ENCODE measurements at places on chromosomes 2 and 18. TPM values are rescaled to one million over a fixed set of nuclear protein-coding genes. Genes with fewer than 3 reads are reported as not detected.

DNA sequence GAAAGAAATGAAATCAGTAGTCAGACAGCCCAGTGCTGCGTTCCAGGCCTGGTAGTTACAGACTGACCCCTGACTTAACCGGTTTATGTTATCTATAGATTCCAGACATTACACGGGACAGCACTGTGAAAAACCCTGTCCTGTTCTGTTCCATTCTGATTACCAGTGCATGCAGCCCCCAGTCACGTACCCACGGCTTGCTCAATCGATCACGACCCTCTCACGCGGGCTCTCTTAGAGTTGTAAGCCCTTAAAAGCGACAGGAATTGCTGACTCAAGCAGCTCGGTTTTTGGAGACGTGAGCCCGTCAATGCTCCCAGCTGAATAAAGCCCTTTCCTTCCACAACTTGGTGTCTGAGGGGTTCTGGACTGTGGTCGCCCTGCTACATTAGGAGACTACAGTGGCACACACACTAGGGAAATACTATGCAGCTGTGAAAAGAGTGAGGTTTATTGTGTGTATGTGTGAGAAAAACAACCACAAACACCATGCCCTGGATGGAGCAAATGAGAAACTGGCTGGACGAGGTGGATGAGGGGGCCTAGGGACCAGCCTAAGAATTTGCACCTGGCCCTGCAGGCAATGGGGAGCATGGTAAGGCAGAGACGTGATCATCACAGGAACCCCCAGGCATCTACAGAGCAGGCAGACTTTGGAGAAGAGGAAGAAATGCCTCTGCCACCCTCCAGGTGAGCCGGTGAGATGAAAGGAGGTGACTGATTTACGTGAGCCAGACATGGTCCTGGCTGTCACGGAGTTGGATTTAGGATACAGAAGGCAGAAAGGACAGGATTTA lies 49.1 kb upstream of the SEMA4C start:
- H3K36me3 ChIP-seq = peaks cover 13% of the 10 kb centered on the region
- H3K4me3 ChIP-seq = no peak overlapping the region
- no peak overlapping the region for H3K27ac ChIP-seq
- DNase-seq = no peak
- H3K4me1 ChIP-seq = peaks cover 30% of the 10 kb centered on the region

- H3K4me3 ChIP-seq = no peak overlapping the region
- H3K27me3 ChIP-seq = peaks cover 7% of the 10 kb centered on the region
- no peak for DNase-seq
- peaks cover 9% of the 10 kb centered on the region for H3K4me1 ChIP-seq
- no peaks in the 10 kb centered on the region for H3K36me3 ChIP-seq
- H3K27ac ChIP-seq = no peak overlapping the region
These were observed 1.4 kb upstream of the MARCO start for GRCh38 chr2:118940486-118941120.

- H3K4me1 ChIP-seq = no peaks in the 10 kb centered on the region
- no peak overlapping the region for H3K4me3 ChIP-seq
- H3K27me3 ChIP-seq = peaks cover 12% of the 10 kb centered on the region
- no peak for DNase-seq
These were observed 38.2 kb upstream of the EPHA4 start for GRCh38 chr2:221610255-221610654.

- H3K36me3 ChIP-seq = no peaks in the 10 kb centered on the region
- H3K4me1 ChIP-seq = peaks cover 10% of the 10 kb centered on the region
- no peak for DNase-seq
These were observed 41.0 kb upstream of the ACSL3 start for GRCh38 chr2:222819722-222820333.

DNA sequence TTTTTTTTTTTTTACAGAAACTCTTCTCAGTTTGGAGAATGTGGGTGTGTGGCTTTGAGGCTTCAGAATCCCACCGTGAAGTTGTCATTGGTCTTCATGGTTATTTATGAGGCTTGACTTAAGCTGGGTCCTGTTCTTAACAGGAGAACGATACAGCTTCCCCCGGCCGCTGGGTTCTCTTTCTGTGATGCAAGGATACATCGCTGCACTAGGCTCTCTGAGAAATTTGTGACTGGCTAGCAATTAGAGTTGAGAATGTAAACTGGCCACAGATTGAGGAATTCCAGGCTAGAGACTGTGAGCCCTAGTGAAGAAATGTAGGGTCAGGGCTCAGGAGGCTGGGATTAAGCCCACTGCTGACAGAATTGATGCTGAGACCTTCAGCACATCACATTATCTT lies 29.8 kb downstream of the MGAT5 start:
- no peak for DNase-seq
- H3K36me3 ChIP-seq = peaks cover 6% of the 10 kb centered on the region
- H3K4me1 ChIP-seq = peaks cover 48% of the 10 kb centered on the region
- H3K4me3 ChIP-seq = no peak overlapping the region

GRCh38 chr2:217593732-217594131 lies 409.1 kb downstream of the TNS1 start:
- H3K27ac ChIP-seq = no peak overlapping the region
- H3K27me3 ChIP-seq = peaks cover 5% of the 10 kb centered on the region
- H3K4me3 ChIP-seq = no peak overlapping the region

DNA sequence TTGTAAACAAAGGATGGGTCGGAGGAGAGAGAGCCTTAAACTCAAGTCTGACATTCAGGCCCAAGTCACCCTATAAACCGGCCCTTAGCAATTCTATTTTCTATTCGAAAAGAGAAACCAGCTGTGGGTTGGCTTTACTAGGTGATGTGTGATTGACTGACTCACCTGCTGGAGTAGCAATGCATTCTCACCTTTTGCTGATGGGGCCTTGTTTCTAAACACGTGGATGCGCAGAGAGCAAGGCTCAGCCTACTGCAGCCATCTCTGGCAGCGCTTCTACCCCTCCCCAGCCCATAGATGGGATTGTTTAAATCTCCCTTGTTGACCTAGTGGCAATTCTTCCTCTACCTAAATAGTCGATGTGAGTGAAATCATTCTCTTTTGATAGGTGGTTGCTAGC lies 138.5 kb downstream of the MEIS1 start:
- H3K36me3 ChIP-seq = no peaks in the 10 kb centered on the region
- H3K27ac ChIP-seq = no peak overlapping the region
- H3K27me3 ChIP-seq = peaks cover 40% of the 10 kb centered on the region
- no peak overlapping the region for H3K4me3 ChIP-seq
- DNase-seq = no peak
- peaks cover 6% of the 10 kb centered on the region for H3K4me1 ChIP-seq

DNA sequence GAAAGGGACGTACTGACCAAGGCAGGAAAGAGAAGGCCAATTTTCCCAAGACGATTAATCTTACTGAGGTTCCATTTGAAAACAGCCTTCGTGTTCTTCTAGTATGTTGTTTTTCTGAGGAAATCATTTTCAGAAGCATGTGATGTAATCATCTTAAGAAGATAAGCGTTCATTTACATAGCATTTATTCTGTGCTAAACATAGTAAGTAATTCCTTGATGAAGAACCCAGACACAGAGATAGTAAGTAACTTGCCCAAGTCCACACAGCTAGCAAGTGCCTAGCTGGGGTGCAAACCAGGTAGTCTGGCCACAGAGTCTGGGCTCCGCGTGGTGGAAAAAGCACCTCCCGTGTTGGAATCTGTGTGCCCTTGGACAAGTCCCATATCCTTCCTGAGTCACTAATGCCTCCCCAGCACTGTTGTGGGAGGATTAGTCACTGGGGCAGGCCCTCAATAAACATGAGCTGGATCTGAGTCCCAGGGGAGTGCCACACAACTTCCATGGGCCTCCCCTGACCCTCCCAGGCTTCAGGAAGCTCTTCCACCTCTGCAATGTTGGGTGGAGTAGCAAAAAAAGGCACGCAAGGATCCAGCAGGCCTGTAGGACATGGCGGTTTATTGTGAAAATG lies 26.9 kb upstream of the ASAP2 start:
- DNase-seq = no peak
- H3K27ac ChIP-seq = no peak overlapping the region
- H3K27me3 ChIP-seq = peaks cover 9% of the 10 kb centered on the region

DNA sequence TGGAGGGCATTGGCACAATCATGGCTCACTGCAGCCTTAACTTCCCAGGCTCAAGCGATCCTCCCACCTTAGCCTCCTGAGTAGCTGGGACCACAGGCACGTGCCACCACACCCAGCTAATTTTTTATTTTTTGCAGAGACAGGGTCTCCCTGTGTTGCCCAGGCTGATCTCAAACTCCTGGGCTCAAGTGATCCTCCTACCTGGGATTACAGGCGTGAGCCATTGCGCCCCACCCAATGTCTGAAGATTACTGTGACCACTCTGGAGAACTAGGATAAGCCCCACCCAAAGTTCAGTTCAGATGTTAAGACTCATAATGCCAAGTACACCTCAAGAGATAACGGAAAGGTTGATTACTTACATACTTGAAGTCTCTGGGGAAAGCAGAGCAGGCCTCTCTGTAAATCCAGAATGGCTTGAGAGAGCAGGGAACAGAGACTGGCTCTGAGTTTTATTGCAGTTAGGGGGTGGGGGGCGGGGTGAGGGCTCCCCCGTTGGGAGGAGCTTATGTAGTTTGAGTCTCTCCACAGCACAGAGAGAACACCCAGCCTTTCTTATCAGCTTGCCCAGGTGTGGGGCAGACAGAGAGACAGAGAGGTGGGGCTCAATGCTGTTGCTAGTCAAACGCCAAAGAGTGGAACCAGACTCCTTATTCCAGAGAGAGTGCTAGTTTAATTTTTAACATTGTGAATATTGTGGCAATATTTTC lies 26.5 kb upstream of the ERICH2 start:
- no peak overlapping the region for H3K27ac ChIP-seq
- H3K4me1 ChIP-seq = no peaks in the 10 kb centered on the region
- peaks cover 18% of the 10 kb centered on the region for H3K27me3 ChIP-seq
- no peaks in the 10 kb centered on the region for H3K36me3 ChIP-seq
- H3K4me3 ChIP-seq = no peak overlapping the region
- no peak for DNase-seq

GRCh38 chr2:44246436-44246835 lies 28.8 kb upstream of the SLC3A1 start:
- H3K27me3 ChIP-seq = no peaks in the 10 kb centered on the region
- H3K4me3 ChIP-seq = no peak overlapping the region
- H3K27ac ChIP-seq = no peak overlapping the region
- DNase-seq = no peak
- H3K4me1 ChIP-seq = peaks cover 12% of the 10 kb centered on the region
- no peaks in the 10 kb centered on the region for H3K36me3 ChIP-seq

DNA sequence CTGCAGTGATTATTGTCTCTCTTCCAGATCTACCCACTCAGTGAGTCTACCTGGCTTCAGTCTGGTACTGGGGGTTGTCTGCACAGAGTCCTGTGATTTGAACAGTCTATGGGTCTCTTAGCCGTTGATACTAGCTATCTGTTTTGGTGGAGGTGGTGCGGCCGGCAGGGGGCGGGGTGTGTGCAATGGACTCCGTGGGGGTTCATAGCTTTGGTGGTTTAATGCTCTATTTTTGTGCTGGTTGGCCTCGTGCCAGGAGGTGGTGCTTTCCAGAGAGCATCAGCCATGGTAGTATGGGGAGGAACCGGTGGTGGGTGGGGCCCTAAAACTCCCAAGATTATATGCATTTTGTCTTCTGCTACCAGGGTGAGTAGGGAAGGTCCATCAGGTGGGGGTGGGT lies 1120.1 kb upstream of the FAM98A start:
- H3K4me3 ChIP-seq = no peak overlapping the region
- no peaks in the 10 kb centered on the region for H3K27me3 ChIP-seq
- no peaks in the 10 kb centered on the region for H3K4me1 ChIP-seq
- H3K27ac ChIP-seq = no peak overlapping the region
- H3K36me3 ChIP-seq = no peaks in the 10 kb centered on the region

GRCh38 chr2:158967731-158968395 lies 577 bp upstream of the TANC1 start:
- H3K36me3 ChIP-seq = no peaks in the 10 kb centered on the region
- peaks cover 14% of the 10 kb centered on the region for H3K4me1 ChIP-seq
- peaks cover 32% of the 10 kb centered on the region for H3K27me3 ChIP-seq
- H3K27ac ChIP-seq = no peak overlapping the region

DNA sequence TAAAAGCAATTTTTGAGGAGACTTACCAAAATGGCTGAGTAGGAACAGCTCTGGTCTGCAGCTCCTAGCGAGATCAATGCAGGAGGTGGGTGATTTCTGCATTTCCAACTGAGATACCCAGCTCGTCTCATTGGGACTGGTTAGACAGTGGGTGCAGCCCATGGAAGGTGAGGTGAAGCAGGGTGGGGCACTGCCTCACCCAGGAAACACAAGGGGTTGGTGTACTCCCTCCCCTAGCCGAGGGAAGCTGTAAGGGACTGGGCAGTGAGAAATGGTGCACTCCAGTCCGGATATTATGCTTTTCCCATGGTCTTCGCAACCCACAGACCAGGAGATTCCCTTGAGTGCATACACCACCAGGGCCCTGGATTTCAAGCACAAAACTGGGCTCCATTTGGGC lies 419.0 kb downstream of the NUP35 start:
- H3K36me3 ChIP-seq = no peaks in the 10 kb centered on the region
- H3K27me3 ChIP-seq = no peaks in the 10 kb centered on the region
- DNase-seq = no peak
- no peaks in the 10 kb centered on the region for H3K4me1 ChIP-seq

- H3K36me3 ChIP-seq = no peaks in the 10 kb centered on the region
- H3K4me3 ChIP-seq = no peak overlapping the region
- H3K27ac ChIP-seq = no peak overlapping the region
- no peak for DNase-seq
- H3K4me1 ChIP-seq = no peaks in the 10 kb centered on the region
These were observed 1229.7 kb upstream of the CRIM1 start for GRCh38 chr2:35125871-35126270.

- no peak for DNase-seq
- H3K27ac ChIP-seq = no peak overlapping the region
- no peaks in the 10 kb centered on the region for H3K27me3 ChIP-seq
- peaks cover 2% of the 10 kb centered on the region for H3K4me1 ChIP-seq
These were observed 11.7 kb upstream of the MSH6 start for GRCh38 chr2:47771211-47771610.

GRCh38 chr2:37600735-37601134 lies 70.7 kb downstream of the CDC42EP3 start:
- peak; percentile 16 for DNase-seq
- no peaks in the 10 kb centered on the region for H3K27me3 ChIP-seq
- peaks cover 47% of the 10 kb centered on the region for H3K4me1 ChIP-seq
- peak overlapping the region; percentile 58 for H3K4me3 ChIP-seq

DNA sequence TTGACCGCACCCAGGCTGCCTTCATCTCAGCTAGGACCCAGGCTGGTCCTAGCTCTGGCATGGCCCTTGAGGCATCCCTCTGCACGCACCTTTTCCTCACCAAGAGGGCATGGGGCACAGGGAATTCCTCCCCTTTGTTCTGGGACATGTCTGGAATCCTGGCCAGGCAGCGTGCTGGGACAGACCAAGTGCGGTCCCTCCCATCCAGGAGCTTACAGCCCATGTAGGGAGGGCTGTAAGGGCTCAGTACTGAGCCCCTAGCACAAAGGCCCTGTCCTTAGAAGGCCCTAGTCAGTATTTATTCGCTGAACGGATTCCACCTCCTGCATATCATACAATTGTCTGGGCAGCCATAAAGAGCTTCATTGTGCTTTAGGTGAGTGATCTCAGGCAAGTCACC lies 3.0 kb downstream of the TMEM37 start:
- H3K4me1 ChIP-seq = peaks cover 6% of the 10 kb centered on the region
- DNase-seq = no peak
- H3K36me3 ChIP-seq = no peaks in the 10 kb centered on the region
- H3K4me3 ChIP-seq = no peak overlapping the region
- H3K27ac ChIP-seq = no peak overlapping the region

Gene KCMF1
- total RNA-seq = 98.5 TPM

Gene IKZF2
- 8.3 TPM for total RNA-seq

Gene LYPD1
- not detected for total RNA-seq

Gene TMX3
- 49.9 TPM for total RNA-seq

Gene LYG2
- not detected for total RNA-seq

Gene CARF
- 9.0 TPM for total RNA-seq

Gene ABCG8
- total RNA-seq = not detected

Gene UGT1A10
- not detected for total RNA-seq

Gene COL4A3
- not detected for total RNA-seq

Gene IFIH1
- 42.3 TPM for total RNA-seq

Gene SERPINB13
- total RNA-seq = not detected

Gene OSR1
- not detected for total RNA-seq

Data from activated CD4-positive, alpha-beta T cell treated with anti-CD3 and anti-CD28 coated beads for 36 hours (primary cell).